ENCODE measurements at places on chromosomes 1 and 21. TPM values are rescaled to one million over a fixed set of nuclear protein-coding genes. Genes with fewer than 3 reads are reported as not detected.

DNA sequence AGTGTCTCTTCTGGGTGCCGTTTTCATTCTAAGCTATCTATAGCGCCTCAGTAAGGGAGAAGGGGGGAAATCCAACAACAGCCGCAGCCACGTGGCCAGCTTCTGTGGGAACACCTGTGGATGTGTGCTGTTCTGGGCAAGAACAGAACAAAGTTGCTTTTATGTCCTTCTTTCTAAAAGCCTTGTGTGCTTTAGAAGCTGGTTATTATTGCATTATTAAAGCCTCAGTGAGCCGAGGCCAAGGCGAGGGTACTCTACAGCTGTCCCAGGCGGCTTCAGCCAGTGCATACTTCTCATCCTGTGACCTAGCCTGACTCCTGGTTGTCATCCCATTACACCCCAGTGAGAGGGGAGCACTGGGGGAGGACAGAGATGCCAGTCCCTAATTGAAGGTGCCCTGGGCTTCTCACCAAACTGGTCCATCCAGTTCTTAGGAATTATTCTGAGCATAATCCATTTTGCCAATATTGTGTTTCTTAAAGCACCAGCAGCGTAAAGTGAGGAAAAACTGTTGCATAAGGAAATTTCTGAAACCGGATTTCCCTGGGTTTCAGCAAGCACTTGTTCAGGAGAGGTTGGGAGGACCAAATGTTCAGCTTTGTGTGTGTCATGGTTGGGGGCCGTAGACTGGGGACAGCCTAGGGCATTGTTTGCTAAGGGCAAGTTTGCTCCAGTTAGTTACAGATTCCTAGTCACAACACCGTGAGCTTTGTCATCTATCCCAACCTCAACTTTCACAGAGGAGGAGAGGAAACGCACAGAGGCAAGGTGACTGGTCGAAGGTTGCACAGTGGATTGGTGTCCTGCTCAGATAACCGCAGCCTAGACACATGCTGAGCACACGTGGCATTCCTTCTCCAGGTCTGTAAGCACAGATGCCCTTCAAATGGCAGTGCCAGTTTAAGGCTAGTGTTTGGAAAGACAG is 61.0 kb upstream of the ATP1A1 start:
- DNase-seq = no peak

GRCh38 chr1:40650075-40650474 is 15.4 kb downstream of the RIMS3 start:
- DNase-seq = no peak

DNA sequence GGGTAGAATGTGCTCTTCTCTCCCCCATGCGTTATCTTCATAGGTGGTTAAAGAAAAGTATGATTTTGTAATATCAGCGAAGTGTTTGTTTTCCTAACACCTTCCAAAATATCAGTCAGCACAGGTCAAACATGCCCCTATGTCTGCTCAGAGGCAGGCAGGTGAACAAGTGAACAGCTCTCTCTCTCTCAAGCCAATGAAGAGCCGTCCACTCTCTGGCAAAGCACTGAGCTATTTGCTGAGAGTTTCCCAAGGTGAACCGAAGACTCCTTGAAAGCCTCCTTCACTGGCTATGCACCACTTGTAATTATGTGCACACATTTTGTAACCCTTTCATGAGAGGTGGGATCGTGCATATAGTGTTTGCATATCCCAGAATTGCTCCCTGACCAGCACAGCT is 47.7 kb downstream of the ST6GALNAC3 start:
- no peak for DNase-seq

GRCh38 chr1:108057541-108057940 is 92.6 kb upstream of the VAV3 start:
- no peak for DNase-seq

- no peak for DNase-seq
Observed at GRCh38 chr1:204067935-204068334, 5.0 kb upstream of the SOX13 start.

DNA sequence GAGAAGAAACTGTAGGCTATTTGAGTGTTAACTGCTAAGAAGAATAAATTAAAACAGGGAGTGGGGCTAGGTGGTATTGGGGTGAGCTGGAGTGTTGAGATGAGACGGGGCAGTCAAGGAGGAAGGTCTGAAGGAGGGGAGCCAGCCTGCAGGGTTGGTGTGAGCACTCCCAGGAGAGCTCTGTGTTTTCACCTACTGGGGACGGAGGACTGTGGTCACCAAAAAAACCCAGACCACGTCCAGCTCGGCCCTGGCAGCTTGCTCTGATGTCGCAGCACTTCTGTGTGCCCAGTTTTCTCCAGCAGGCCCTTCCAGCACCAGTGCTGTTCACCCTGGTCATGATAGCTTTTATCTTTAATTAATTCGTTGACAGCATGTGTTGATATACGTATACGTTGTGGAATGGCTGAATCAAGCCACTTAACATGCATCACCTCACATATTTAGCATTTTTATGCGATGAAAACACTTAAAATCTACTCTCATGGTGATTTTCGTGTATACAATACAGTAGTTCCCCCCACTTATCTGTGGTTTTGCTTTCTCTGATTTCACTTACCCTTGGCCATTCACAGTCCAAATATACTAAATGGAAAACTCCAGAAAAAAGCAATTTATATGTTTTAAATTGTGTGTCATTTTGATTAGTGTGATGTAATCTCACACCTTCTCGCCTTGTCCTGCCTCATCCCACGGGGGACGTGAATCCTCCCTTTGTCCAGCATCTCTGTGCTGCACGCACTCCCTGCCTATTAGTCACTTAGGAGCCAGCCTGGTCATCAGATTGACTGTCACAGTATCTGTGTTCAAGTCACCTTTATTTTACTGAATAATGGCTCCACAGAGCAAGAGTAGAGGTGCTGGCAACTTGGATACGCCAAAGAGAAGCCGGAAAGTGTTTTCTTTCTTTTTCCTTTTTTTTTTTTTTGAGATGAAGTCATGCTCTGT is 12.3 kb downstream of the FAM3B start:
- DNase-seq = peak; percentile 90

GRCh38 chr1:235919833-235920441 is 53.2 kb upstream of the LYST start:
- peak; percentile 87 for DNase-seq

The VWA5B1 gene
- total RNA-seq = not detected

Measured in fibroblast of lung (primary cell).